ENCODE measurements at places on chromosomes 7 and 10.

- no peak for DNase-seq
These were observed 47.2 kb downstream of the APBB1IP start for GRCh38 chr10:26485150-26485941.

- DNase-seq = no peak
These were observed 145.7 kb upstream of the AHR start for GRCh38 chr7:17152721-17153120.

- no peak for DNase-seq
These were observed 25.5 kb upstream of the SLC29A3 start for GRCh38 chr10:71293446-71294084.

DNA sequence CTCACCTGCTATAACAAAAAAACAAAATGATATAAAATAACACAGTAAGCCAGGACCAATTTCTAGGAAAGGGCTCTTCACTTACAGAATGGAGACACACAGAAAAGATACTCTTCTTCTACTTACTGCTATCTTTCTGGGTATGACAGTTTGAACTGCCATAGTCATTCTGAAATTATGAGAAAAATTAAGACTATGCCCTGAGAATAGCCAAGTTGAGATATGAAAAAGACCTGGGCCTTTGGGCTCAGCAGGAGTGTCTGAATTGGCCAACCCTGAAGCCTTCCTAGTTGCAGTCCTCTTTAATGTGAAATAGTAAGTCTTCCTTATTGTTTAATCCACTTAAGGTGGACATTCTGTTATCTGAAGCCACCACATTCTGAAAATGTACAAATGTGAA lies 519.5 kb downstream of the GRID1 start:
- DNase-seq = no peak

DNA sequence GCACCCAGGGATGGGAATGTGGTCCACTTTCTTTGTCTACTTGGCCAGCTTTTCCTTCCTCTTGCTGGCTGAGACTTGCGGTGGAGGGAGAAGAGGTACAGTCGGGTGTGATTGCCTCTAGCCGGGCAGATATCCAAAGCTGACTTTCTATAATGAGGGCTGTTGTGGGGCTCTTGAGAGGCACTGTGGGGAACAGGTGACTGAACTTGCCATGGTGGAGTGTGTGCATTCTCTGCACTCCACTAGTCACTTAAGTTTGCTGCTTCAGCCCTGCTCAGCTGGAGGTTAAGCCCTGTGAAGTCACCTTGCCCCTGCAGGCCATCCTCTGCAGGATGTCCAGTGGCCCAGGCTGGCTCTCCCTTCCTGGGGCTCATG lies 116.6 kb downstream of the AOAH start:
- DNase-seq = no peak
